ENCODE measurements at places on chromosomes 7 and 10. TPM values are rescaled to one million over a fixed set of nuclear protein-coding genes. Genes with fewer than 3 reads are reported as not detected.

Gene MTG1
- 46.9 TPM for total RNA-seq

Gene MMRN2
- total RNA-seq = not detected

DNA sequence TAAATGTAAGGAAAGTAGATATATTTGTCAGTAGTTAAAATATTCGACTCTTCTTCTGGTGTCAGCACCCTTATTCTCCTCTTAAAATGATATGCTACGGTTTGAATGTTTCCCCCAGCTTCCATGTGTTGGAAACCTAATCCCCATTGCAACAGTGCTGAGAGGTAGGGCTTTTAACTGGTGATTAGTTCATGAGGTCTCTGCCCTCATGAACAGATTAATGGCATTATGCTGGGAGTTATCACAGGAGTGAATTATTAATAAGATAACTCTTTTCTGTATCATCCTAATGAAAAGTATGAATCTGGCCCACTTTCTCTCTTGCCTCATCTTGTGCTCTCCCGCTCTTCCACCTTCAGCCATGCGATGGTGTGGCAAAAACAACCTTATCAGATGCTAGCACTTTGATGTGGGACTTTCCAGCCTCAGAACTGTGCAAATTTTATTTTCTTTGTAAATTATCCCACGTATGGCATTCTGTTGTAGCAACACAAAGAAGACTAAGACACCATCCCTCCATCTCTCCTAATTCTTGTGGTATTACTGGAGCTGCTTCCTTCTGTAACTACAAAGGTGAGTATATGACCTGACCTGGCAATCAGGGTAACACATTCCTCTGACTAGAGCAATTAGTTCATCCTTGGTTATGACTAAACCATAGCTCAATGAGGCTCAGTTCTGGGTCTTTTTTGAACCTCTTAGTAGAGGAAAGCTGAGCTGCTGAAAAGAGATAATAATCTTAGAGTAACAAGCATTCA, 171.1 kb upstream of the TMEM196 start:
- H3K27me3 ChIP-seq = no peaks in the 10 kb centered on the region
- no peaks in the 10 kb centered on the region for H3K36me3 ChIP-seq
- no peaks in the 10 kb centered on the region for H3K4me1 ChIP-seq
- no peak overlapping the region for H3K27ac ChIP-seq
- no peak for DNase-seq

Gene TBATA
- not detected for total RNA-seq

Gene OR2A7
- total RNA-seq = 3.8 TPM

DNA sequence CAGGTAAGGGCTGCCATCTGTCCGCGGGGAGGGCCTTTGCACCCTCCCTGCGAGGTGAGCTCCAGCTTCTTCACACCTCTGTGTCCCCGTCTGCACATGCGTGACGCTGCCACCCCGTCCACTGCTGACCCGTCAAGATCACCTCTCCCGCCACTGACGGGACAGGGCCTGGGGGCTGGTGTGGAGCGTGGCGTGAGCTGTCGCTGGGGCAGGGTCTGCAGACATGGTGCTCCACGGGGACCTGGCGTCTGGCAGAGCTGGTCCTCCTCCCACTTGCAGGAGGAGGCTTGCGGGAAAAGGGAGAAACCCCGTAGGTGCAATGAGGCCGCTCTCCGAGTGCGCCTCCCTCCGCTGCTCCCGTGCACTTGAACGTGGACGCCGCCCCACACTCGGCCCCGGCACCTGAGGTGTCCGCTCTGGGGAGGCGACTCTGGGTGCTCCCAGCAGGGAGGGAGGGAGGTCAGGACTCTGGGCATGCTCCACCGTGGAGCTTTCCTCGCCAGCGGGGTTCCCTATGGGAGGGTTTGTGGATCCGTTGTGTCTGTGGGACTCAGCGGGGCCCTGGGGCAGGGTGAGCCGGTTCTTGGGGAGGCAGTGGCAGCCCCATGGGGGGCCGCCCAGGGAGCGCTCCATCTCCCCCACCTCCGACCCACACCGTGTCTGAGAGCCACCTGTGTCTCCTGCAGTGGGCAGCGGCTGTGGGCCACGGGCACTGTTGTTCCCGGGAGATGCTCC, 17.6 kb upstream of the DPYSL4 start:
- H3K4me3 ChIP-seq = no peak overlapping the region
- DNase-seq = no peak
- H3K27me3 ChIP-seq = peaks cover 6% of the 10 kb centered on the region
- no peak overlapping the region for H3K27ac ChIP-seq

Gene COL28A1
- not detected for total RNA-seq

Gene PRSS37
- total RNA-seq = not detected

Gene SOSTDC1
- total RNA-seq = not detected

DNA sequence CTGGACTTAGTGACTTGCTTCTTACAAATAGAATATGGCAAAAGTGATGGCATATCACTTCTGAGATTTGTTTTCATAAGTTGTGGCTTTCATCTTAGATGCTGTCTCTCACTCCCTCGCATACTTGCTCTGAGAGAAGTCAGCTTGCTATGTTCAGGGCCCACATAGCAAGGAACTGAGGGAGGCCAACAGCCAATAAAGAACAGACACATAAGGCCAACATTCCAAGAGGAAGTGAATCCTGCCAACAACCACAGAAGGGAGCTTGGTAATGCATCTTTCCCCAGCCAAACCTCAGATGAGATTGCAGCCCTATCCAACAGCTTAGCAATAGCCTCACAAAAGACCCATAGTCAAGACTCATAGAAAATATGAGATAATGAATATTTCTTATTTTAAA, 39.2 kb upstream of the DMTF1 start:
- H3K4me3 ChIP-seq = no peak overlapping the region
- no peak overlapping the region for H3K27ac ChIP-seq
- no peaks in the 10 kb centered on the region for H3K4me1 ChIP-seq
- no peaks in the 10 kb centered on the region for H3K27me3 ChIP-seq
- DNase-seq = no peak

GRCh38 chr7:107799647-107800264, 3.3 kb downstream of the SLC26A3 start:
- H3K27ac ChIP-seq = no peak overlapping the region
- H3K36me3 ChIP-seq = no peaks in the 10 kb centered on the region
- DNase-seq = no peak
- no peaks in the 10 kb centered on the region for H3K4me1 ChIP-seq
- no peak overlapping the region for H3K4me3 ChIP-seq
- peaks cover 4% of the 10 kb centered on the region for H3K27me3 ChIP-seq

DNA sequence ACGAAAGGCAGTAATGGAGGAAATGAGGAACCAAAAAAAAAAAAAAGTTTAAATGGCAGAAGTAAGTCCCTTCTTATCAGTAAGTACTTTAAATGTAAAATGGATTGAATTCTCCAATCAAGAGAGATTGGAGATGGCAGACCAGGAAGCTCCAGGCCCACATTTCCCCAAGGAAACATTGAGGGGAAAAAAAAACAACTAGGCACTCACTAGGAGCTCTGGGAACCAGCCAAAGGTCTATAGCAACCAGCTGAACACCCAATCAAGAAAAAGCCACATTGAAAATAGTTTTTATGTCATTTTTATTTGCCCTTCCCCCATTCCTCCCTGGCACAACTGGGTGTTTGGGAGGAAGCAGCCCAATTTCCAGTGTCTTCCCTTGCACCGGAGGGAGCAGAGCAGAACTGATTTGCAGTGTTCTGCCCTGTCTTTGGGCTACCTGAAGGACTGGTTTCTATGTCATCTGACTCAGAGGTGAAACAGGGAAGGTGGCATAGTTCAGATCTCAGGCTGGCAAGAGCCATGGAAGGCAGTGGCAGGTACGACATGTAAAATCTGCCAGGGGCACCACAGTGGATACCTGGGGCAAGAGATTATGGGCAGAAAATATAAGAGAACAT, 121.9 kb downstream of the SMURF1 start:
- H3K27ac ChIP-seq = no peak overlapping the region
- no peak overlapping the region for H3K4me3 ChIP-seq
- no peak for DNase-seq
- no peaks in the 10 kb centered on the region for H3K27me3 ChIP-seq

Measured in activated CD4-positive, alpha-beta T cell treated with anti-CD3 and anti-CD28 coated beads for 36 hours (primary cell).